ENCODE measurements at places on chromosomes 5 and 9. TPM values are rescaled to one million over a fixed set of nuclear protein-coding genes. Genes with fewer than 3 reads are reported as not detected.
A peak's percentile ranks its signal among the peaks of the same experiment; 100 is the strongest.

The GABRA6 gene
- total RNA-seq, result not detected

The ZNG1E gene
- 79.6 TPM for total RNA-seq

The LTC4S gene
- 1.8 TPM for total RNA-seq

The NR5A1 gene
- not detected for total RNA-seq

The SHOC1 gene
- total RNA-seq, result not detected

The IFNA2 gene
- not detected for total RNA-seq

The PPP2R2B gene
- 11.8 TPM for total RNA-seq

The C9 gene
- total RNA-seq, result not detected

The ADAMTSL2 gene
- total RNA-seq, result 2.2 TPM

The LCN6 gene
- total RNA-seq, result not detected

GRCh38 chr5:50550267-50550666 lies 109.2 kb upstream of the EMB start:
- no peak for DNase-seq

GRCh38 chr5:72459089-72459661 lies 48.0 kb downstream of the ZNF366 start:
- no peak for DNase-seq

- no peak for DNase-seq
These were observed 40.5 kb upstream of the LRRC14B start for GRCh38 chr5:150746-151145.

- DNase-seq, result no peak
These were observed 208.0 kb upstream of the ANKH start for GRCh38 chr5:15079566-15079965.

DNA sequence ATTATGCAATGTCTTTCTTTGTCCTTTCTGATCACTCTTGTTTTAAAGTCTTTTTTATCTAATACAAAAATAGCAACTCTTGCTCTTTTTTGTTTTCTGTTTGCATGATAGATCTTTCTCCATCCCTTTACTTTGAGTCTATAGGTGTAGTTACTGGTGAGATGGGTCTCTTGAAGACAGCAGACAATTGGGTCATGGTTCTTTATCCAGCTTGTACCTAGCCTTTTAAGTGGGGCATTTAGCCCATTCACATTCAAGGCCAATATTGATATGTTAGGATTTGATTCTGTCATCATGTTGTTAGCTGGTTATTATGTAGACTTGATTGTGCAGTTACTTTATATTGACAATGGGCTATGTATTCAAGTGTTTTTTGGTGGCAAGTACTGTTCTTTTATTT lies 245.9 kb upstream of the TARS1 start:
- no peak for DNase-seq

GRCh38 chr5:153099328-153099727 lies 391.1 kb upstream of the GRIA1 start:
- no peak for DNase-seq

DNA sequence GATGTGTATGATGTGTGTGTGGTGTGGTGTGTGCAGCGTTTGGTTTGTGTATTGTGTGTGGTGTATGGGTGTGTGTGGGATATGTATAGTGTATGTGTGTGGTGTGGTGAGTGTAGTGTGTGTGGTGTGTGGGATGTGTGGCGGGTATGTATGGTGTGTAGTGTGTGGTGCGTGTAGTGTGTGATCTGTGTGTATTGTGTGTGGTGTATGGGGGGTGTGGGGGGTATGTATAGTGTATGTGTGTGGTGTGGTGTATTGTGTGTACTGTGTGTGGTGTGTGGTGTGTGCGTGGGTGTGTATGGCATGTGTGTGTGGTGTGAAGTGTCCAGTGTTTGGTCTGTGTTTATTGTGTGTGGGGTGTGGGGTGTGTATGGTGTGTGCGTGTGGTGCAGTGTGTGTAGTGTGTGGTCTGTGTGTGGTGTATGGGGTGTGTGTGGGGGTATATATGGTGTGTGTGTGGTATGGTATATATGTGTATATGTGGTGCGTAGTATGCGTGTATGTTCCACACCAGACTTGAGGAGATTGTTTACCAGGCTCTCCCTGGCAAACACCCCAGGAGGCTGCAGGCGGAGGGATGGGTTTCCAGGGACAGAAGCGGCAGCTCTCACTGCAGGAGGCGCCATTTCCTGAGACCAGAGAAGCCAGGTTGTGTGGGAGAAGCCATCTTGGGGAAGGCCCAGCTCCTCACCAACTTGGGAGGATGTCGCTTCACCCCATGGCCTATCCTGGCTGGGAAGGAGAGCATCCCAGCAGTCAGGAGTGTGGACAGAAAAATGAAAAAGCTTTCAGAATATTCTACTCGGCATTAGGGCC lies 138.1 kb downstream of the NXNL2 start:
- no peak for DNase-seq

DNA sequence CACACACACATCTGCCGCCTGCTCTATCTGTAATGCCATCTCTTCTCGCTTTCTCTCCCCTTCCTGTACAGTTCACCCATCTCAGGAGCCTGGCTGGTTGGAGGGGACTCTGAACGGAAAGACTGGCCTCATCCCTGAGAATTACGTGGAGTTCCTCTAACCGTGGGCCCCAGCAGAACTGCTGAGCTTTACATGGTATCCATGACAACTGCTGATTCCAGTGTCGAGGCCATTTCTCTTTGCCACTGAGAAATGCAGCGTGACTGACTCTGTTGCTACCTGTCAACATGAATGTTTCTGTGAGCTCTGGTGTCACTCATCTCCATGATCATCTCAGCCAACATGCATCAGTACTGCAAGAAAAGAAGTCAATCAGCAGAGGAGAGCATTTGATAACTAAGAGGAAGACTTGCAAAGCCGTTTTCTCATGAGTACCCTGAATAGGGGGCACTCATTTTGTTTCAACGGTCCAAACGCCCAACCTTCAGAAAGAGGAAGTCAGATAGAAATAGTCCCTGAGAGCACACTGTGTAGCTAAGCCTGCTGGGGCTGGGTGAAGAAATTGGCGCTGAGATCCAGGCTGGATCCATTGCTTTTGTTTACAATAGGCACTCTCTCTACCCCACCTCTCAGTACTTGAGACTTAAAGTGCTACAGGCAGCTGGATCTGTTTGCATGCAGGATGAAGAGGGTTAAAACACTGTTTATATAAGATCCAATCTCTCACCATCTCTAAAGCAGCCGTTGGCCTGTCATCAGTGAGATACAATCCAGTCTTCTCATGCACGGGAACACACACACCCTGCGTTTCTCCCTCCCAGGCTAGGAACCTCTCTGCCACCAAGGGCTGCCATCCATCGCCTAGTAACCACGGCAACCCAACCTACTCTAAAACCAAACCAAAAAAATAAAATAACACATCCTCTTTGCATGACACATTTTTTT lies 180.9 kb downstream of the NR3C1 start:
- no peak for DNase-seq

DNA sequence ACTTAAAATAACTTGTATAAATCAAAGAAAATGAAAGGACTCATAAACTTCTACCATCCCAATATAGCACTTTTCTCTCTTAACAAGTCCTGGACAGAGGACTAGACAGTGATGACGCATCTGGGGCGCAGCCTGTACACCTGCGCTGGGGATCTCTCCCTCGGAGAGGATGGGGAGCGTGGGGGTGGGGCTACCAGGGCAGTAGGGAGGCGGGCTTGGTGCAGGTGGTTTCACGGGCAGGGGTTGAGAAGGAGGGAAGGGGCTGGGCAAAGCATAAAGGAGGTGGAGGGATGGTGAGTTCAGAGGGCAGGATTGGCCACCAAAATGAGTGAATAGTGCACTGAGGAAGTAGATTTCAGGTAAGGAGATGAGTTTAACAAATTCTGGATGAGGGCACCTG lies 41.1 kb downstream of the STC2 start:
- DNase-seq, result no peak

DNA sequence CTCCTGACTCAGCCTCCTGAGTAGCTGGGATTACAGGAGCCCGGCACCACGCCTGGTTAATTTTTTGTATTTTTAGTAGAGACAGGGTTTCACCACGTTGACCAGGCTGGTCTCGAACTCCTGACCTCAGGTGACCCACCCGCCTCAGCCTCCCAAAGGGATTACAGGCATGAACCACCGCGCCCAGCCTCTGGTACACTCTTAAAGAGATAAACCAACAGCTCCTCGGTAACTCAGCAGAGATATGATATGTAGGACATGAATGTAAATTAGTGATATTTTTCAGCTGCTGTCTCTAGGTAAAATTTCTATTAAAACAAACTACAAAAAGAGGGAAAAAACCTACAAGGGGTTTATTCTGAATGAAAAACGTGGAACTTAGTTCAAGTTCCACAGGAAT lies 42.8 kb upstream of the HK3 start:
- DNase-seq, result no peak

DNA sequence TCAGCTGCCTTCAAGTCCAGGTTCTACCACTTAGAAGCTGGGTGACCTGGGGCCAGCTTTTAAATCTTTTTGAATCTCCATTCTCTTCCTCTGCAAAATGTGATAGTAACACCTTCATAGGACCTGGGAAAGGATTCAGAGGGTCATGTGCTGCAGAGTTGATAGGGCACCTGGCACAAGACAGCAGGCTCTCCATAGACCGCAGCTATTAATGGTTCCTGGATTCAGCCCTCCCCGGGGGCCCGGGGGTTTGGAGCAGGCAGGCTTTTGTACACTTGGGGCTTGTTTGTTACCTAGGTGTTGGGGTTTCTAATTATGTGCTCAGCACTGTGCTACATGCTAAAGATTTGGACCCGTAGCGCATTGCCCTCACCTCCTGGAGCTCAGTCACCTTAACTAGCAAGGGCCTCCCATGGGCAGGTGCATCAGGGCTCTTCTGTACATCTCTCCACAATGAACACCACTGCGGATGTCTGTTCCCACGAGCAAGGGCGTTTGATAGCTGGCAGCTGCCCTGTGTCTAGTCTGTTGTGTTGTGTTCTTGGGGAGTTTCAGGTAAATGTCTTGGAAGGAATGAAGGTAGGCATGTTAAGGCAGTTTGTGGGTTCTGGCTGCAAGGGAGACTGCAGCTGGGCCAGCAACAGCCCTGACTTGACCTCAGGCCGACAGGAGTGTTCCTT lies 12.1 kb downstream of the PRRC2B start:
- no peak for DNase-seq

GRCh38 chr5:133581918-133582317 lies 30.4 kb downstream of the FSTL4 start:
- DNase-seq, result no peak

GRCh38 chr5:32172923-32173266 lies 1.2 kb downstream of the GOLPH3 start:
- no peak for DNase-seq

DNA sequence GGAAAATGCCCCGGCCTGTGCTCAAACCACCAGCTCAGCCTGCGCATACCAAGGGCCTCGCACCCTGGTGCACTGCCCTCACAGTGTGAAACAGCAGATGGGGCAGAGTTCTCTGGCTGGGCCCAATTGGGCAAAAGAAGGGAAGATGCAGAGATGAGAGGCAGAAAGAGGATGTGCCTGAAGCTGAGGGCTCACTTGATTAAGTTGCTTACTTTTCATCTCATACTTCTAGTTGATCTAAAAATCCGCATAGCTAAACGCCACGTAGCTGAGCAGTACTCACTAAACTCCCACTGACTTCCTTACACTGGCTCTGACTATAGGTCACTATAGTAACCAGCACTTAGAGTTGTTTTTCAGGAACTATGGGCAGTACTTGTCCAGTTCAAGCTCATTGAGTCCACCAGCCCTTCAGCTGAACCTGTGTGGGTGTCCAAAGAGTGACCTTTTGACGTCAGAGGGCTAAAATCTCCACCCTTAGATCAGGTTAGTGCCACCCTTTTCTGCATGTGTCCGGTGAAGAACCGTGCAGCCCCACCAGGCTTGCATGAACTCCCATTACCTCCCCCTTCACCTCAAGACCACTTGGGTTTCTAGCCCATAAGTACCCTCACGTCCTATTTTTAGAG lies 215.2 kb downstream of the AUH start:
- no peak for DNase-seq

GRCh38 chr5:157063776-157064430 lies 5.0 kb upstream of the HAVCR1 start:
- no peak for DNase-seq

DNA sequence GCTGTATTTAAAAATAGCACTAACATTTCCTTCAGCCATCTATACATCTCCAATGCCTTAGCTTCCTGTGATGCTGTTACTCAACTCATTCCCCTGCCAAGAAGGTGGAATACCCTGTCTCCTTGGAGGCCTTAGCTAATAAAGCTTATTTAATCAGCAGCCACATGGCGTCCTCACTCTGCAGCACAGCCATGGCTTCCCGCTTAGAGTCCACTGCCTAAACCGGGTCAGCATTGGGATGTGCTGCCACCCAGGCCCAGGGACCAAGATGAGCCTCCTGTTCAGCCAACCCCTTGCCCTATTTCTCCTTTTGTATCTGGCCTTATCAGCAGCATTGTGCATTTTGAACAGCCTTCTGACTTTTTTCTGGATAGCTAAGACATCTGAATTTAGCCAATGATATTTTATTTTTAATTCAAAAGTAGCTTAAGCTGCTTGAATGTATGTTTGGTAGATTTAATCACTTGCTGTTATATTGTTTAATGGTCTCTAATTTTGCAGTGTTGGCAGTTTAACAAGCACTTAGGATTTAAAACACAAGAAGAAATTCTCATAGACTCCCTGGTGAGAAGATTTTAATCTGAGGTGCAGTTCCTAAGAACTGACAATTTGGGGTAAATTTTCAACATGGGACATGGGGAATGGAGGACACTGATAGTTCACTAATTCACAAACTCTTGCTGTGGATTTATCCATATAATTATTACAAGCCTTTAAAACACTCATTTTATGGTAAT lies 113.0 kb downstream of the RPS23 start:
- DNase-seq, result peak; percentile 32
